ENCODE measurements at places on chromosomes 16 and 17.

- DNase-seq: peak; percentile 84
These were observed 7.8 kb upstream of the ZNF200 start for GRCh38 chr16:3242709-3243108.

DNA sequence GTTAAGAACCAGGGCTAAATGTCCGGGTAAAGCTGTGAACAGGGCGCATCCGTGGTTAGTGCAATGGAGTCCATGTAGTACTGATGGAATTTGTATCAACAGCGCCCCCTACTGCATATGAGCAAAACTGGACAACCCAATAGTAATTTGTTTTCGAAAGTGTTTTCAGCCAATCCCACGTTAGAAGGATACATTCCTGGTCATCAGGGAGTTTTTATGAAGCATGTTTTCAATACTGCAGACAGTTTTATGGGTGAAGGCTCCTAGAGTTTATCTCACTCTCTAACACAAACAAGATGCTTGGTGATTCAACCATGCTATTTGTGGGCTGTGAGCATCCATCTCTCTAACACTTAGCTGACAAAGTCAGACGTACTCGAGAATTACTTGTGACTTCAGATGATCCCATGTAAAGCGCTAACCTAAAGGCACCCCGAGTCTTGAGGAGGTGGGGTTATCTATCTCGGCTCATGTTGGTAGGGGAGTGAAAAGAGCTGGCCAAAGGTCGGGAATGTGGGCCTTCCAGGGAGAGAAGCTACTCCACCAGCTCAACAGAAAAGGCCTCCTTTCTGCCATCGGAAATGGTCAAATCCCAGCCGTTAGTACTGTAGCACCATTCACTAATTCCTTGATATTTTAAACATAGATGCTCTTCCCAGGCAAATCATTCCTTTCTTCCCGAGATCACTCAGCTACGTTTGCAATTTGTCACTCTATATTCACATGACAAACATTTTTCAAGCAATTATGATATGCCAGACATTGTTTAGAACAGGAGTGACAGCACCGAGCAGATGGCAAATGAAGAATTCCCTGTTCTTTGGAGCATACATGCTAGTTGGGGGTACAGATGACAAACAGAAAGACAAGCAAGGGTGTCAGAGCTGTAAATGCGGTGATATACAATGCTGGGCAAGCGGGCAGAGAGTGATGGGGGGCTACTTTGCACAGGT, 46.9 kb upstream of the HNF1B start:
- DNase-seq: peak; percentile 31

DNA sequence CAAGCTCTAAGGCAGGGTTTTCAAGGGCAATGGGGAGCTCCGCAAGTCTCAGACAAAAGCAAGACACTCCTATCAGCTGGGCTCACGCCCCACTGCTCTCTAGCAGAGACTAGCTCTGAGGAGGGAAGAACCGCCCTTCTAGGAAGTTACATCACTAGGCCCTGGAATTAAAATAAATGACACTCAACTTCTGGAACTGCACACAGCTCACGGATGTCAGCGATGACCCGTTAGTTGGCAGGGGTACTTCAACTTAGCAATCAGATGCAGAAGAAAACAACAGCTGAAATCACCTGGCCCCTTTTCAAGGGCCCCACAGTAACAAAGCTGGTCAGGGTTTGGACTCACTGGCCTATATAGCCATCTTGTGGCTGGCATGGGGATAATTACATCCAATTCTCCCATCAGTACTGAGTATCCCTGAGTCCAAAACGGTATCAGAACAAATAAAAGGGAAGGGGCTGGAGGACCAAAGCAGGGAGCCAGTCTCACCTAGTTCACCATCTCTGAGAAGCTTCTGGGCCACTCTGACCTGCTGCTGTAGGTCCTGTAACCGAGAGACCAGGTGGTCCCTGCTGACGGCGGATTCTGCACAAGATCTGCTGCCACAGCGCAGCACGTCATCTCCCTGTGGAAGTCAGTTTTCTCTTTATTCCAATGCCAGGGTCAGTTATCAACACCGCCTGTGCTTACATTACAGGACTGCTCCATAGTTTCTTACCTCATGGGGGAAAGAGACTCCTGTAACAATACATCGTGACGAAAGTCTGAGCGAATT, 22.2 kb downstream of the SERPINF1 start:
- DNase-seq: peak; percentile 62

GRCh38 chr16:49967012-49967559, 57.9 kb upstream of the CNEP1R1 start:
- DNase-seq: no peak

DNA sequence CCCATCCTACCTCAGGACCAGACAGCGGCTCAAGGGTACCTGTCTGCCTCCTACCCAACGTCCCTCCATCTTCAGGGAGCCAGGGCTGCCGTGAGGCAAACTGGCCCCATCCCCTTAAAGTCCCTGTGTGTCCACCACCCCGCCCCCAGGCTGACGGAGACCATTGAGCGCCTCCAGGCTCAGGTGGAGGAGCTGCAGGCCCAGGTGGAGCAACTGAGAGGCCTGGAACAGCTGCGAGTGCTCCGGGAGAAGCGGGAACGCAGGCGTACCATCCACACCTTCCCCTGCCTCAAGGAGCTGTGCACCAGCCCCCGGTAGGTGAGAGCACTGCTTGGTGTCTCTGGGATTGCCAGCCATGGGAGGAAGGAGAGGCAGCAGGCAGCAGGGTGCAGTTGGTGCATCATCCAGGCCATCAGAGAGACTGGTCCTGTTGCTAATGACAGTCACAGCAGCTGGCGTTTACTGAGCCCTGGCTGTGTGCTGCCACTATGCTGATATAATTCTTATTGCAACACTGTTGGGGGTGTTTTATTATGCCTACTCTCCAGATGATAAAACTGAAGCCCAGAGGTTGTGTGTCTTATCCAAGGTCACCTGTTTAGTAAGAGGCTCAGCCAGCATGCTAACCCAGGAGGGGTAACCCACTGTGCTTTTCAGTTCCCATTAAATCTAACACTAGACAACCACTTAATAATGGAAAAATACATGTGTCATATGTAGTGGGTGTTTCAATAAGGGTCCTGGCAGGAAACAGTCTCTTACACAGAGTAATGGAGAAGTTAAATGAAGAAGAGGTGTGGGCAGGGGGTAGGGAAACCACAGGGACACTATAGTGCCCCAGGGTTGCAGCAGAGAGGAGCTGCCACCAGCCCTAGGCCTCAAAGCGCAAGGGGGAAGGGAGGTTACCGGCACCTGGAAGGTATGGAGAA, 10.3 kb upstream of the MRPL58 start:
- DNase-seq: no peak

DNA sequence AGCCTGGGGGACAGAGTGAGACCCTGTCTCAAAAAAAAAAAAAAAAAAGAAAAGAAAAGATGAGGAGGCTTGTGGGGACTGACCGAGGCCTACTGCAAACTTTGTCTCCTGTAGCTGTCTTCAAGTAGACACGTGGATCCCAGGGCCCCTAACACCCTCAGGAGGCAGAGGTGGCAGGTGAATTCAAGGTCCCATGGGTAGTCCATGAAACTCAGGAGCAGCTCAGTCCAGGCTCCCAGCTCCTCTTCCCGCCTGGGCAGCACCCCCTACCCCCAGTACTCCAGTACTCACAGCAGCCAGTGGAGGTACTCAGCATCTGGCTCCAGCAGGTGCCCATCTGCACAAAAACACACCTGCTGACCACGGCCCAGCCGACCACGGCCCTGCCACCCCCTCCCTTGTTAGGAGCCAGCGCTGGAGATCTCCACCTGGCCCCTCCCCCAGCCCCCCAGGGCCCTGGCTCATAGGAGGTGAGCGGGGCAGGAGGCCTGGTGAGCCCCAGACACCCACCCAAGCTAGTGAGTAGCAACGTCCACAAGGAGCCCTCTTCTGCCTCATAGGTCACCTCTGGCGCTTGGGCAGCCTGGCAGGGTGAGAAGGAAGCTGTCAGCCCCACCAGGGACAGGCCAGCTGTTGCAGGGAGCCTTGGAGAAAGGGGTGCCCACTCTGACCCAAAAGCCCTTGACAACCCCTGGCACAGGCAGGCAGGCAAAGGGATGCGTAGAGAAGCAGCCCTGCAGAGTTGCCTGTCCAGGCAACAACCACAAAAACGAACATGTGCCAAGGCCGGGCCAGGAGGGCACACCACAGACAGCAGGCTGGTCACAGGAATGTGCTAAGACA, 3.8 kb downstream of the MRPL38 start:
- DNase-seq: no peak

DNA sequence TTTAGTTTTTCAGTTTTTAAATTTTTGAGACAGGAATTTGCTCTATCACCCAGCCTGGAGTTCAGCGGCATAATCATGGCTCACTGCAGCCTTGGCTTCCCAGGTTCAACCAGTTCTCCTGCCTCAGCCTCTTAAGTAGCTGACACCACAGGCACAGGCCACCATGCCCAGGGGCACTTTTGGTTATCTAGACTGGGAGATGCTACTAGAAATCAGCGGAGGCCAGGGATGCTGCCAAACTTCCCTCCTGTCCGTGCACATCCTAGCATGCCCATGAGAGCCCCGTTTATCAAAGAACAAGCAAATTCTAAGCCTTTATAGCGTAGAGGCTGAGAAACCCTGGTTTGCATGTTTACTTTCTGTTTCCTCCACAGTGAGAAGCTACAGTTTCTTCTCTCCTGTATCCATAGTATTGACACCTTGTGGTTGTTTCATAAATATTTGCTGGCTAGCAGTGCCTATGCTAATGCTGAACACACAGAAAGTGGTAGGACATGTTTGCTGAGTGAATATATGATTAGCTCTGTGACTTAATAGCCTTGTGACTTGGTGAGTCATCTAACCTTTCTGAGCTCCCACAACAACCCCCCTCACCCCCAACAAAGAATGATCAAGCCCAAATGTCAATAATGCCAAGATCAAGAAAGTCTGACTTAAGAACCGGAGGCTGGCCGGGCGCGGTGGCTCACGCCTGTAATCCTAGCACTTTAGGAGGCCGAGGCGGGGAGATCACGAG, 39.2 kb upstream of the MAF start:
- DNase-seq: no peak

- DNase-seq: no peak
These were observed 2.0 kb upstream of the TSPOAP1 start for GRCh38 chr17:58330538-58330996.

GRCh38 chr16:52741351-52741750, 194.4 kb upstream of the TOX3 start:
- no peak for DNase-seq

GRCh38 chr16:89596957-89597649, 16.3 kb upstream of the DPEP1 start:
- no peak for DNase-seq

- no peak for DNase-seq
These were observed 41.0 kb downstream of the USP22 start for GRCh38 chr17:21001813-21002221.

DNA sequence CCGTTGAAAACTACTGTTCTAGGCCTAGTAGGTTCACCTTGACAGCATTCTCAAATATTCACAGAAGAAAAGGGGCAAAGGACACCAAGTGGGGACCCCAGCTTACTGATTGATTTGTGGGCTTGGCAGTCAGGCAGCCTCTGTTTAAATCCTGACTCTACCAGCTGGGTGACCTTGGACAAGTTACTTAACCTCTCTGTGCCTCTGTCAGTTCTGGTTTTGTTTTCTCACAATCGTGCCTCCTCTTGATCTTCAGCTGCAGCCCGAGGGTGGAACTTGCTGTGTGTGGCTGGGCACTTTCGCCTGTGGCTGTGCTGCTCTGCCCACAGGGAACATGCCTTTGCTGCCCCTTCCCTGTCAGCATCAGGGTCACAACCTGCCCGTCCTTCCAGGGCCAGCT, 17.8 kb downstream of the RAP1GAP2 start:
- no peak for DNase-seq

DNA sequence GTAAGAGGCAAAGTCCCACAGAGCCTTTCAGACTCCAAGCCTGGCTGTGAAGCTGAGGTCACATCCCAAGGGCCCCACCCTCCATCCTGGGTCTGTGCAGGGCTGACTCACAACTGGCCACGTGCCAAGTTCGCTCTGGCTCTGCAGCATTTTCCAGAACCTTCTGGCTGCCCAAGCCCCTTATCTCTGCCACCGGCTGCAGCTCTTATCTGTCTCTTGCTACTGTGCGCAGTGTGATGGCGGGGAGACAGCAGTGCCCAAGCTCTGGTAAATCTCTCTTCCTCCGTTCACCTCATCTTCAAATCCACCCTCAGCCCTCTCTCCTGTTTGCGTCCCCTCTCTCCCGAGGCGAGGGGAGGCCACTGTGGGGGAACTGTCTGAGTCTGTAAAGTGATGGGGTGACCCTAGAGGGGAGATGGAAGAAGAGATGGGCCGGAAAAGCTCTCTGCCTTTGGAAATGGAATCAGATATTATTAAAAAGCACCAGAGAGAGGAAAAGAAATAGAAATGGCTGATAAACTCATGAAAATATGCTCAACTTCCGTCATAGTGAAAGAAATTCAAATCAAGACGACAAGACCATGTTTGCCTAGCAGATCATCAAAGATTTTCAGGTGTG, 162.7 kb upstream of the CDC42EP4 start:
- DNase-seq: peak; percentile 71

GRCh38 chr17:74601944-74602572, 10.0 kb upstream of the CD300LD start:
- DNase-seq: peak; percentile 80

- DNase-seq: peak; percentile 60
These were observed 16.4 kb upstream of the GLG1 start for GRCh38 chr16:74623214-74623838.

DNA sequence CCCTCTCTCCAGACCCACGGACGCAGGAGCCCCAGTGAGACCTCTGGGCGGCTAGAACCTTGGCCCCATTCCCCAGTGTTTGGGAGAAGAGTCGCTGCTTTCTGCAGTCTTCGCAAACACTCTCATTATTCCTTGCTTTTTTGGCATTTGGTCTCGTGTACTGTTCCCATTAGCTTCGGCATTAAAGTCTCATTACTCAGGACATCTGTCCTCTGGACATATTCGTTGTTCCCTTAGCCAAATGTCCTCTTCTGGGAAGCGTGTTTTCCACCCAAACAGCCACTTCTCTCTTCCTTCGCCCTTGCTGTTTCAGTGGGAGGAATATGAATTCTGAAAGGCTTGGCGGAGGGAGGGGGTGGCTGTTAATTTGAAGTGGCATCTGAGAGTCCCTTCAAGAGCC, 11.1 kb downstream of the SHISA6 start:
- DNase-seq: no peak

DNA sequence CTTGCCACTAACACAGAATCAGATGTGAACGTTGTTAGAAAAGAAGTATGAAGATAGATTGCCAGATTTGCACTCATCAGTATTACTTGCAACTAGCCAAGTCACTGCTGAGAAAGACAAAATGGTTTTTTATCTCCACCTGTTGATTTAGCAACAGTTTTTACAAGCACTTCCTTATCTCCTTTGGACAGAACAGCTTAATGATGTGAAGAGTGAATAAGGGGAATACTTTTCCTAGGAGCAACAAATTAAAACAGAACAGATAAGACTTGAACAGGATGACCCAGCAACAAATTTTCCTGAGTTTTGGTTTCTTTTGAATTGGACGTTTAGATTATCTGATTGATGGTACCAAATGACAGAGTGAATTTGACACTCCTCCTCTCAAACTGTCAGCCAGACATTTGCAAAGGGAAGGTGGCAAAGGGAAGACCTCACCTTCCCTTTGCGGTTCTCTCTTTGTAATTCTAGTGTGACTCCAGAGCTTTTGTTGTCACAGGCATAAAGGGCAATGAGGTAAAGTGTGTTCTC, 130.6 kb downstream of the NLK start:
- DNase-seq: no peak
